ENCODE measurements at places on chromosomes 1 and 21.

GRCh38 chr1:12059722-12060464 is 3.2 kb upstream of the TNFRSF8 start:
- no peak for DNase-seq

DNA sequence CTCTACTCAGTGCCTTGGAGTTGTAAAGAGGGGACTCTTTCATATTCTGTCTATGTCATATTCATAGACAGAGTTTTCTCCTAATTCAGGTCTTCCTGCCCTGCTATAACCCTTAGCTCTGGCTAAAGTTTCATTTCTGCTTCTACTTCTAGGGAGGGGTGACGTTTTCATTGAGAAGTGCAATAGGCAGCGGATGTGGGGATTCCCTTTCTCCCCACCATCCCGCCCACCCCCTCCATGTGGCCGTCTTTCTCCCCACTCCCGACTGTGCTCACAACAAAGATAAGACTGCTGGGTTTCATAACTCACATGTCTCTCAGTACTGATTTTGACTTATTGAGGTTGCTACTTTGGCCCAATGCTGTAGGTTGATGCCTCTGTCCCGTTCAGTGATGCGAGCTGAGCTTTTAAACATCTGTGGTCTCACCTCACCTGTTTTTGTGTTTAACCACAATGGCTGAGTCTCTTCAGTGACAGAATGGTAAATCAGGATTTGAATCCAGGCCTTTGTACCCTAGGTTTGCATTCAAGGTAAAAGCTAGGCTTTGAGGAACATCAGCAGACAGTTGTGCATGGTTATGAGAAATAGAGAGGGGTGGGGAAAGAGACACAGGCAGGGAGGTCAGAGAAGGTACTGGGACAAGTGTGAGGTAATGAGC is 7.8 kb upstream of the KIF14 start:
- no peak for DNase-seq

DNA sequence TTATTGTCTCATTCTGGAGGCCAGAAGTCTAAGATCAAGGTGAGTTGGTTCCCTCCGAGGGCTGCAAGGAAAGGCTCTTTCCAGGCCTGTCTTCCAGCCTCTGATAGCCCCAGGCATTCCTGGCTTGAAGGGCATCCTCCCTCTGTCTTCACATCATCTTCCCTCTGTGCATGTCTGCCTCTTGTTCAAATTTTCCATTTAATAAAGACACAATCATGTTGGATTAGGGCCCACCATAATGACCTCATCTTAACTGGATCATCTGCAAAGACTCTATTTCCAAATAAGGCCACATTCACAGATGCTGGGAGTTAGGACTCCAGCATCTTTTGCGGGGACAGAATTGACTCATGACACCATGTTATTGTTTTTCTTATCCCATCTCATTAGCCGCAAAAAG is 24.5 kb downstream of the HUNK start:
- no peak for DNase-seq

DNA sequence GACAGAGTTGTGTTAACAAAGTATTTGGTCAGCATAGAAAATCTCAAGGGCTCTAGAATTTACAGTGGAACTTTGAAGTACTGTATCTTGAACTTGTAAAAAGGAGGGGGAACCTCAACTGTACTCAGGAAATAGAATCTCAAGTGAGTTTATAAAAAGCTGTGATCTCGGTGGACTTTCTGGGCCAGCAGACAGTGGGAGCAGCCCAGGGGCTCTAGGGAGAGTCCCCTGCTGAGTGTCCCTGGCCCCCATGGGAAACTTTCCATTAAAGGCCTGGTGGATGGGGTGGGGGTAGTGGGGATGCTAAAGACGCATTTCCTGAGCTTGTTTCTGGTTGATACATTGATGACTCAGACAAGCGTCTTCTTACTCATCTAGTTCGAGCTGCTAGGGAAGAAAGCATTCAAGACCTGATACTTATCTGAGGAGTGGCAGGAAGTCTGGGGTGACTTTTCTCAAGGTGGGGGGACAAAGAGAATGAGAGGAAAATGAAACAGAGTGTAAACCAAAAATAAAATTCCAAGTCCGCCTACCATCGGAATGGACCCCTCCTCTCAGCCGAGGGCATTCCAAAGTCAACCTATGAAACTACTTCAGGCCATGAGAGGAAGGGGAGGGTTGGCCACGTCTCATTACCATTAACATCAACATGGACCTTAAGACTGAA is 65.5 kb downstream of the NID1 start:
- DNase-seq = no peak

GRCh38 chr1:17768651-17769241 is 13.6 kb downstream of the ACTL8 start:
- no peak for DNase-seq

DNA sequence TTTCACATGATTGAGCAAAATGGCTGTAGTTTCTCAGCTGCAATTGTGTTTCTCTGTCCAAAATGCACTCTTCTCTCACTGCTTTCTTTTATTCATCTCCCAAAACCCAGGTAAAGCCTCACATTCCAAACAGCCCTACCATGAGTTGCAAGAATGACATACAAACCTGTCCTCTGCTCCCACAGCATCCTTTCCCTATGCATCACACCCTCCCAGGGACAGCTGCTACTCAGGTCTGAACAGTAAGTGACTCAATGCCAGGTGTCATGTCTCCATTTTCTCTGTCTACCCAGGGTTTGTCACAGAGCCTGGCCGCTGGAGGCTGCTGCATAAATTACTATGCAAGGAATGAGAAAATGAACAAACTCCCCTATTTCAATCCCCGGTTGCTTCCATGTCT is 118.5 kb downstream of the PLD5 start:
- DNase-seq = no peak

DNA sequence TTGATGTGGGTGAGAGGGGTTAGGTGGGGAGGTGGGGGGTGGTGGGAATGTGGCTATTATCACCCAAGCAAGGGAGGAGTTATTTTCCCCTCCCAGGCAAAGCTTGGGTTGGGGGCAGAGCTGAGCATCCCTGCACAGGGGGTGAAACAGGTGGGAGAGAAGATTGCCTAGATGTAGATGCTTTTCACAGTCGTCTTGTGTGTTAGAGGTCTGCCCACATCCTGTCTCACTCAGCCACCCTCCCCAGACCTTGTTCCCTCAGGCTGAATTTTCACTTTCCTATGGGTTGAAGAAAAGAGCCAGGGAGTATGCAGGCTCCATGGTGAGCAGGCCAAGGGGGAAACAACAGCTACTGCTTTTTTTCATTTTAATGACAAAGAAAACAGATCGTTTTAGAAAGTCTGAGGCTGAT is 223.5 kb downstream of the KIF26B start:
- no peak for DNase-seq

DNA sequence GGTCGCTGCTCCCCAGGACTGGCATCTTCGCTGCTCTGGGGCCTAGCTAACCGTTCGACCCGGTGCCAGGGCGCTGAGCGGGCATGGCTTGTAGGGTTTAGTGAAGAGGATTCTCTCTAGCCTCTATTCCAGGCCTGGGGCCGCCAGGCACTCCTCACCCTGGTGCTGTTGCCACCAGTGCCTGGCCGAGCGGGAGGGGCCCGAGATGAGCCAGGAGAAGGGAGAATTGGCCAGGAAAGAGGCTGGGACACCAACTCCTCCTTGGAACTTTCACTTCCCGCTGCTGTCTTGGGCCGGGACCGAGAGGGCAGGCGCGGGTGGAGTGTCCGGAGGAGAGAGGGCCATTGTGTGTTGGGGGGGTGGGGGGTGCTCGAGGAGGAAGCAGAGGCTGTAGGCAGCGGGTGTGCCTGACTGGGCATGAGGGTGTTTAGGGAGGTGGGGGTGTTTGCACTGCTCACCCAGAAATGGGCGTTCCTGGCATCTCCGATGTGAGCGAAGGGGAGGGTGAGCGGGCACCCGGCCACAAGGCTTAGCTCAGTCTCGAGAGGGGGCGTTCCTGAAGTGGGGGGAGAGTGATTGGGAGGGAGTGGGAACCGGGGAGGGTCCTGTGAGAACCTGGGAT is 772 bp downstream of the ADAM15 start:
- no peak for DNase-seq

DNA sequence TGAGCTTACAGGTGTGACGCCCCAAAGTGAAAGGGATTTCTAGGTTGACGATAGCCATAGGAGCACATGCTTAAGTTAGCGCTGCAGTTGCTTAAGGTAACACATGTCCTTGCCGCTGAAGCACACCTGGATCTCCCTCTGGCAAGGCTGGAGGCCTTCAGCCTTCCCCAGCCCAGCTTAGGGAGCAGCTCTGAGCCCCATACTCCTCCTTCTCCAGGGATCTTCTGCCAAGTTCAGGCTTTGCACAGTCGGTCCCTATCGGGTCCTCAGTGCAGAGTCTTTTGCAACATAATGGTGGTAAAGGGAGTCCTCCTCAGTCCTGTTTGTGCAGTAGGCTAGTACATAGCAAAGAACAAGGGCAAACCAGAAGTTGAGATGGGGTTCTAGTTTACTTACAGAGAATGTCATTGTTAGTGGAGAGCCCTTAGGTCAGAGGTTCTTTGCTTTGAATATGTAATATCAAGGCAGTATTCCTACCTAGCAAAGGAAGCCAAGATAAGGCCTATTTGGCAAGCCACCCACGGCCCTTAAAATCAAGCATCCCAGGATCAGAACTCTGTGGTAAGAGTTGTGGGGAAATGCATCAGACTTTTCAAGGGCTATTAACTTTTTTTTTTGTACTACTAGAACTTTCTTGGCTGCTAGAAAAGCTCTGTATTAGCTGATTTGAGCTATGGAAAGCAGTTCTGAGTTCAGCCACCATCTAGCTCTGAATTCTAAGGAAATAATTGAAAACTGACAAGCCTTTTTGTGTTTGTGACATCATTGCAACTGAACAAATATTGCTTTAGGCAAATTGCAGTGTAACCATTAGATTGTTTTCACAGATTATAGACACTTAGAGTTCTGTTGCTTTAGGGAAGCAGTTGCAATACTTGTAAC is 1.4 kb downstream of the EVA1C start:
- no peak for DNase-seq

DNA sequence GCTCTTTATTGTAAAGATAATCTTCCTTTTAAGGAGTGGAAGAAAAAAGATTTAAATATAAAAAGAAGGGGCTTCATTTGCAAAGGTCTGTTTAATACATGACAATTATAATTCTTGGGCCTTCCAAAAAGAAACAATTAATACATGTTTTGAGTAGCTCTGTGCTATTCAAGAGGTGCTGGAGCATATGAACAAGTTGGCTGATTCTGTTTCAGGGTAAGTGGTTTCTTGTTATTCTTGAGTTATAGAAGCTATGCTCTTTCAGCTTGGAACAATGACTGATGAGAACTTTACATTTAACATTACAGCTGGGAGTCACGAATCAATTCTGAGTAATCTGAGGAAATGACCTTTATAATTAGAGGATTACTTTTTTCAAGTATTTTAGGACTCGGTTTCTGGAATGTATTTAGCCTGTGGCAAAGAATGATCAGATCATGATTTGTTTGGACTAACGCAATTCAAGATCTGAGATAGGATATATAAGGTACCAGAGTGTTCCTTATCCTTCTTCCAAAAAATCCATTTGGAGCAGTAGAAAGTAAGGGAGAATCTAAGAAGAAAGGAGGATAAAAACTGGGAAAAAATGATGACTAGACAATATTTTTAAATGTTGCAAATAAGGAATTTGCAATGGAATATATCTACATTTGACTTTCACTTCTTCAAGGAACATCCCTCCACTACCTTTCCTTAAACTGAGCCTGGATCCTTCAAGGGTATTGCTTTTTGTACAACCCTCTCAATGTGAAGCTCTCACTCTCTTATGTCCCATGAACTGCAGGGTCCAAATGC is 77.1 kb upstream of the KCTD3 start:
- no peak for DNase-seq

GRCh38 chr1:230276401-230276800 is 149.7 kb downstream of the PGBD5 start:
- DNase-seq = no peak

DNA sequence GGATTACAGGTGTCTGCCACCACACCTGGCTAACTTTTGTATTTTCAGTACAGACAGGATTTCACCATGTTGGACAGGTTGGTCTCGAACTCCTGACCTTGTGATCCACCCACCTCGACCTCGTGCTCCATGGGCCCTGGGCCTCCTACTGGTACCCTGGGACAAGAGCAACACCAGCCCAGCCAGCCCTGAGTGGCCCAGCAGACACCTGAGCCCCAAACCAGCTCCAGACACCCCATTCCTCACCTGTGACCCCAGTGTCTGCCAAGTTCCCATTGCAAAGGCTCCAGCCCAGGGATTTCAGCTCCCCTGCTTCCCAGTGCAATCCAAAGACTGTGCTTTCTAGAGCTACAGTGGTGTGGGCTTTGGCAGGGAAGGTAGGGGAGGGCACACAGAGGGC is 14.6 kb downstream of the MEF2D start:
- DNase-seq = no peak

DNA sequence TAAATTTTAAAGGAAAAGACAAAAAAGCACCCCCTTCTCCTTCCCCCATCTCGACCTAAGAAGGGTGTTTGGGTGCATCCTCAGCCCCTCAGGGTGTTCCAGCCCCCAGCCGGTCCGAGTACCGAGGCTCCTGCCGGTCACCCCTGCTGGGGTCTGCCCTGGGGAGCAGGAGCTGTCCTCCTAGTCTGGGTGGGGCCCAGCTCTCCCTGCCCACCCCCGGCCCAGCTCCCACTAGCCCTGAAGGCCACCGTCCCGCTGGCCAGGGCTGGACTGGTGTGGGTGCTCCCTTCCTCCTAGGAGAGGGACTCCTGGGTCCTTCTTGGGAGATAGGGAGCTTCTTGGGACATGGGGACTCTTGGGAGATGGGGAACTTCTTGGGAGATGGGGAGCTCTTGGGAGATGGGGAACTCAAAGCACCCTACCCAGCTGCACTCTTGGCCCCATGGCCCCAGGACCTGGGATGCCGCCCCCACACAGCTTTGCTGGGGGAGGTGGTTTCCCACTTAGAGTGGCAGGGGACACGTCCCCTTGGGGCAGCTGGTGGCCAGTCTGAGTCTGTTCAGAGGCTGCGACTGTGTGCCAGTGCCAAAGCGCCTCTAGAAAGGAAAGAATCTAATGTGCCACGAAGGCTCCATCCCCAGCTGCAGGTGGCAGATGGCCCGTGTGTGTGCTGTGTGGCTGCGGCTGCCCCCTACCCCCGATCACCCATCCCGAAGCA is 44.5 kb downstream of the MORN1 start:
- no peak for DNase-seq

DNA sequence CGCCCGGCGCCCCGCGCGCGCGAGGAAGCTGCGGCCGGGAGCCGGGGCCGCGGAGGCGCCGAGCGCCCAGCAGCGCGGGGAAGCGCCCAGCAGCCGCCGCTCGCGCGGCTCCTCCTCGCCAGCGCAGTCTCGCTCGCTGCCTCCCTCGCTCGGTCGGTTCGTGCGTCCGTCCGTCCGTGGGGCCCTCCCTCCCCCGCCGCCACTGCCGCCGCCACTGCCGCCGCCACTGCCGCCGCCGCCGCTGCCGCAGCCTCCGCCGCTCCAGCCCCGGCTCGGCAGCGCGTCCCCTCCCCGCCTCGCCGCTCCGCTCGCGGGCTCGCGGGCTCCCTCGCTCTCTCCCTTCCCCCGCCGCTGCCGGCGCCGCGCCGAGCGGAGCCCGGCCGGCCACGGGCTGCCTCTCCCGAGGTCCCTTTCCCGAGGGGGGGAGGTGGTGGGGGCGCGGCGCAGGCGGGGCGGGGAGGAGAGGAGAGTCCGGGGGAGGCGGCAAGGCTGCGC is at the start of gene KCND3:
Gene KCND3, minus strand, starts transcription at position 138 of the 495 bp plus-strand sequence.
- DNase-seq = peak; percentile 36
